GM19239 (cell line): ENCODE measurements at places on chromosomes 6 and 20.

- no peak for DNase-seq
Observed at GRCh38 chr6:36376742-36377141, 10.7 kb downstream of the ETV7 start.

DNA sequence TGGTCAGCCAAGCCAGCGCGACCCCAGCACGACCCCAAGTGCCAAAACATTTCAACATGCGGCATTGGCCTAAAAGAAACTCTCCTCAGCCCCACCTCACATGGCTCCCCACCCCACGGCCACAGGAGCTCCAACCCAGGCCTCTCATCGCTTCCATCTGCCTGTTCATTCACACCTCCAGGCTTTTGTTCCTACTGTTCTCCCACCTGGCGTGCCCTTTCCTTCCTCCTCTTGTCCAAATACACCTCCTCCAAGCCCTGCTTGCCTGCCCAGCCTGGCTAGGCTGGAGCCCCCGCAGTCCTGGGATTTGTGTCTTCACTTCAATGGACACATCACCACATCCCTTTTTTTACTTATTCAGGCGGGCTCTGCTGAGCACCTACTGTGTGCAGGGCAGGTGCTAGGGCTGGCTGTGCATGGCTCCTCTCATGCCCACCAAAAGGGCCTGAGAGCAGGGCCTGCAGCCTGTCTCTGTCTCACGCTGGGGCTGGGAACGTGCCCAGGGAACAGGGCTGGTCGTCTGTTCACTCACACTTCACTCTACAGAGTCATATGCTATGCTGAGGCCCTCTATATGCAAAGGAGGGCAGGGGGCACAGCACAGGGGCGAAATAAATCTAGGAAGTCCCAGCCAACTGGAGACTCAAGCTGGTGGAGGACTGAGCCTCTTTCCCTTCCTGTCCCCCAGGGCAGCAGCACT, 61.1 kb downstream of the GRM4 start:
- no peak for DNase-seq

- DNase-seq: no peak
Observed at GRCh38 chr6:56949925-56950495, 4.9 kb upstream of the BEND6 start.

DNA sequence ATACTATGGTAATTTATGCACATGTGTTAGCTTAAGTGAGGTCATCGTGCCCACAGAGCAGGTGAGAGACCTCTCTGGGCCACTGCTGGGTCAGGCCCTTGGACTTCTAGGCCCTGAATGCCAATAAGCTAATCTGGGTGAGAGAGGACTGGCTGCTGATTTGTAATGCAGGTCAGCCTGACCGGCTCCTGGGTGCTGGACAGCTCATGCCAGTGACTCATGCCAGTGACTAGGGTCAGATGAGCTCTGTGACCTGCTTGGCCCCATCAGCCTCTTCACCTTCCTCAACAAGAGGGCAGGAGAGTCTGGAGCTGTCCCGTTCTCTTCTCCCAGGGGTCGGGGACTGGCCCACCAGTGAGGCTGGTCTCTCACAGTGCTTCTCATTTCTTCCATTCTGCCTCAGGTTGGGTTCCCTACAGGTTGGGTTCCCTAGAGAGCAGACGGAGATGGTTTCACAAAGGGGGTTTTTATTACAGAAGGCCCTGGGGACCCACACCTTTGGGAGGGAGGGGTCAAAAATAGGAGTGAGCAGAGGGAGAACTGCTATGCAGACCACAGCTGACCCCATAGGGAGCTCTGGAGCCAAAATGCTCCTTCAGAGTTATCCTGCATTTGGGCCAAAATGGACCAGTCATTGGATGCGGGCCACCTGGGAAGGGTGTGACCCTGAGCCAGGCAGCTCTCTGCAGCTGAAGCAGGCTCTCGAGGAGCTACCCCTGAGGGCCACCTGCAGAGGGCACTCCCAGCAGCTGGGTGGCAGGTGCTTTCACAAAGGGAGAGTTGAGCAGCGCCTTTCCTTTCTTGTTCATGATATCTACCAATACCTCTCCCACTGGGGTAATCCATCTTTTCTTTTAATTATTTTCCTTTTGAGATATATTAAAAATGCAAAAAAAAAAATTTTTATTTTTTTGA, 2.2 kb upstream of the OXT start:
- DNase-seq: no peak

GRCh38 chr6:3022765-3023662, 23.3 kb downstream of the NQO2 start:
- no peak for DNase-seq

DNA sequence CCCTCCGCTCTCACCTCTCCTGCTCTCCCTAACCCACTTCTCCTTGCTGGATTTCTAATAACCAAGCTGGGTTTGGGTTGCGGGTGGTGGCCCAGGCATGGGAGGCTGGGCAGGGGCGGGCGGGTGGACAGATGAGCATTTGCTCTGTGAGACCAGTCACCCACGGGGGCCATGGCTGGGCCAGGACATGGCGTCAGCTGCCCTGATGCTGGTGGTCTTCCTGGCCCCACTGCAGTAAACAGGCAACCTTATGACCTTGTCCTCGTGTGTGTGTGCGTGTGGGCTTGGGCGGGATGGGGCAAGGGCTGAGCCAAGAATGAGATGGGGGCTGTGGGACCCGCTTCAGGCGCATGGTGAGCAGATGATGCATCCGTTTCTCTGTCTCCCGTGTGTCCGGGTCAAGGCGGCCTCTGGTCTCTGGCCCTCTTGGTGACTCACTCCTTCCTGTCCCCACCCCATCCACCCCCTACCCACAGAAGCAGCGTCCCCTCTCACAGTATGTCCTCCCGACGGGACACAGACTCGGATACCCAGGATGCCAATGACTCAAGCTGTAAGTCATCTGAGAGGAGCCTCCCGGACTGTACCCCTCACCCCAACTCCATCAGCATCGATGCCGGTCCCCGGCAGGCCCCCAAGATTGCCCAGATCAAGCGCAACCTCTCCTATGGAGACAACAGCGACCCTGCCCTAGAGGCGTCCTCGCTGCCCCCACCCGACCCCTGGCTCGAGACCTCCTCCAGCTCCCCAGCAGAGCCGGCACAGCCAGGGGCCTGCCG, 41.4 kb upstream of the MYL9 start:
- DNase-seq: no peak

DNA sequence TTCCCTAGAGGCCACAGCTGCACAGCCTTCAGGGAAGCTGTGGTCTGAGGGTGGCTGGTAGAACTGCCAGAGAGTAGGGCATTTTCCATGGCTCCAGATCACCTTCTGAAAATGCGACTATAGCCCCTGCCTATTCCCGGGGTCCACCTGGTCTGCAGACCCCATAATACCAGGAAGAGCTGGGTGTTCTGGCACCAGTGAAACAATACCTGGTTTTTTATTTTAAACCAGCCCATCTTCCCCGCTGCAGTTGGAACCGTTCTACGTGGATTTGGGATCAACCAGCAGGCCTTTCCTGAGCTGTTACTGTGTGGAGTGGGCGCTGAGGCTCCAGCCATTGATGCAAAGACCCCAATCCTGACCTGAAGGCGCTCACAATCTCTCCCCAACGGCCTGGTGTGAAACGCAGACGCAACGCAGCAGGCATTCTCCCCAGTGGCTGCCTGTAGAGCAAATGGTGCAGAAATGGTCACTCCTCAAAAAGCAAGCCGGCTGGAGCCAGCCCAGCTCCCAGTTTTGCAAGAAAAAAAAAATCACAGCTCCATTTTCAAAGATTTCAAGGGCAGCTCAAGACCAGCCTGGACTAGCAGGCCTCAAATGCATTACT, 11.3 kb downstream of the NPEPL1 start:
- no peak for DNase-seq

DNA sequence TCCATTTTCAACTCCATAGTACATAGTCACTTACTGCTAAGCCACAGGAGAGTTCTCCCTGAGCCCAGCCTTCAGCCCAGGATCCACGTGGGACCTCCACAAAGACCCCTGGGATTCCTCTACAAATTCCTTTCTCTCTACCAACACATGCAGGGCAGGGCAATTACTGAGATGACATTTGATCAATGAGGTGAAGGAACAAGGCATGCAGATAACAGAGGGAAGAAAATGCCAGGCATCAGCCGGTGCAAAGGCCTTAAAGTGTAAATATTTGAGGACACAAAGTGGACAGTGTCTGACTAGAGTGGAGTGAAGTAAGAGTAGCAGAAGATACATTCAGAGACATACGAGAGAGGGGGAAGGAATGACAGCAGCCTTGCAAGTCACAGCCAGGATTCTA, 70.2 kb downstream of the HS3ST5 start:
- no peak for DNase-seq

DNA sequence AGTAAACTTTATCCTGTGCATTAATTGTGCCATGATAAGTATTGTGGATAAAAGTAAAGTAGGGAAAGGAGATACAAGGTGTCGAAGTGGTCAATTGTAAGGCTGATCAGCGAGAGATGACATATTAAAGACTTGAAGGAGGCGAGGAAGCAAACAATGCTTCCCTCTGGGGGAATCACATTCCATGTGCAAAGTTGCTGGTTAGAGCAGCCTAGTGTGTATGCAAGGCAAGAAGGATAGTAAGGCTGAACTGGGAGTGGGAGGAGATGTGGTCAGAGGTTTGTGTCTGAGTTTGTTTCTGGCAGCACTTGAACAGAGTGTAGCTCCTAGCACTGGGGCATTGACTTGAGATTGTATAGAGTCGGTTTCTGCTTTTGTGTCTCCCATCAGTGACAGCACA, 122.9 kb downstream of the SLC35F1 start:
- DNase-seq: no peak

DNA sequence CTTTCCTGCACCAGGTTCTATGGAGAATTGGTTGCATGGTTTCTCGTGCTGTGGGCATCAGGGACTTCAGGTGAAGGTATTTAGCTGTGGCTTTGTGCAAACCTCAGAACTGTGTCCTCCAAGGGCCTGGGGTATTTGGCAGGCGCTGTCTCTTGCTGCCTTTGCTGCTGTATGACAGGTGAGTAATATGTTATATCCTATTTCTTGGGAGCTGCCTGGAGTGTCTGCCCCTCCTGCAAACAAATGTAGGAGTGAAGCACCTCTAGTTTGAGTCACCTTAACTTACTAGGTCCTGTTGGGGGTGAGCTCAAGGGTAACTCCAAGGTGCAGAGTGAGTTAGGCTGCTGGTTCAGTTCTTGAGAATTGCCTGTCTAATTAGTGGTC, 177.7 kb upstream of the RNF24 start:
- DNase-seq: no peak

- no peak for DNase-seq
Observed at GRCh38 chr6:22558288-22558882, 11.0 kb upstream of the HDGFL1 start.

DNA sequence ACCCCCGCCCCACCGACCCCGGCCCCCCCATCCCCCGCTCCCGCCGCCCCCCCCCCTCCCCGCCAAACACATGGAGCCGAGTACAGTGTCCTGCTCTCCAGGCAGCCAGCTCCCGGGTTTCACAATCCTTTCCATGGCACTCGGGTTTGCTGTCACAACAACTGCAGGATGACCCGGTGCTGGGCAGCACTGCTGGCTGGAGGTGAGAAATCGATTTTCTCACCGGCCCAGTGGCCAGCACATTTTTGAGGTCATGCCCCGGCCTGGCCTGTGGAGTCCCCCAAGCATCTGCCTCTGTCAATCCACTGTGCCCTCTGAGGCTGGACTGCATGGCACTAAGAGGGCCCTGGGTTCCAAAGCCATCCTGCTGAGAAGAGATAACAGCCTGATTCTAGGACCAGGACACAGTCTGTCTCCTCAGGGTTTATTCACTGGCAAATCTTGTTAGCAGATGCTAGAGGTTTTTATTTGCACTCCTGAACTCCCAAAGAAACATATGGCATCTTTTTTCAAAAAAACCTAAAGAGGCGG, 129.5 kb downstream of the NFATC2 start:
- DNase-seq: no peak

DNA sequence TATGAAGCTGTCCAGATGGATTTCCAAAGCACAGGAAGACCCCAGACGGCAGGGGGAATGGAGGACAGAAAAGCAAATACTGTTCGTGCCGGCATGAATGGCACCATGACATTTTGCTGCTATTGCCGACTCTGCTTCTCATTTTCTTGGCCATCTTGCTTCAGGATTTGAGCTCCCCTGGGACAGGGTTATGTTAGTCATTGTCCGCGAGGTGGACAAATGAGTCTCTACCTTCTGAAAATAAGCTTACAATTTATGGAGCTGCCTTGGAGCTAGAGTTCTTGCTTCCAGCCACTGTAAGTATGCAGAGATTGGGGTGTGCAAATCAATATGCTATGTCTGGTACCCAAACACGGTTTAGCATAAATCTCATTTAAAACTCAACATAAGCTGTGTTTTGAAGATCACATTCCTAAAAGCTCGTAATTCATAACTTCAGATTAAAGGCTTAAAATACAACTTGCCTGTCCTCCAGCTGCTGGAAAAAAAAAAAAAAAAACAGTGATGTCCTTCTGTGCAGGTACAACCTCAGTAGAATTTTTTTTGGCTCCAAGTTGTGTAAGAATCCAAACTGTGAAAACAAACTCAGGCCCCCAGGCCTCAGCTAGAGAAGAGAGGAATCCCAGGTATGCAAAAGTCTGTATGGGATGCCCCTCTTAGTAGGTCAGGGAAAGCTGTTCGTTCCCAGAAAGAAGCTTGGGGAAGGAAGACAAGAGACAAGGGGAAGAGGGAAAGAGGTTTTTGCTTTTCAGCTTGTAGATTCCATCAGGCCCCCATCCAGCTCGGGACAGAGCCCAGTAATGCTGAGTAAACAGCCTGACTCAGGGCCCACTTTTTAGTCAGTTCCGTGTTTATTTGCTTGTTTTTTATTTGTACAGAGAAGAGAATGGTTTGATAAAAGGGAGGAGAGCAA, 184.2 kb upstream of the FOXA2 start:
- no peak for DNase-seq

- no peak for DNase-seq
Observed at GRCh38 chr6:169142538-169142844, 111.2 kb downstream of the THBS2 start.

DNA sequence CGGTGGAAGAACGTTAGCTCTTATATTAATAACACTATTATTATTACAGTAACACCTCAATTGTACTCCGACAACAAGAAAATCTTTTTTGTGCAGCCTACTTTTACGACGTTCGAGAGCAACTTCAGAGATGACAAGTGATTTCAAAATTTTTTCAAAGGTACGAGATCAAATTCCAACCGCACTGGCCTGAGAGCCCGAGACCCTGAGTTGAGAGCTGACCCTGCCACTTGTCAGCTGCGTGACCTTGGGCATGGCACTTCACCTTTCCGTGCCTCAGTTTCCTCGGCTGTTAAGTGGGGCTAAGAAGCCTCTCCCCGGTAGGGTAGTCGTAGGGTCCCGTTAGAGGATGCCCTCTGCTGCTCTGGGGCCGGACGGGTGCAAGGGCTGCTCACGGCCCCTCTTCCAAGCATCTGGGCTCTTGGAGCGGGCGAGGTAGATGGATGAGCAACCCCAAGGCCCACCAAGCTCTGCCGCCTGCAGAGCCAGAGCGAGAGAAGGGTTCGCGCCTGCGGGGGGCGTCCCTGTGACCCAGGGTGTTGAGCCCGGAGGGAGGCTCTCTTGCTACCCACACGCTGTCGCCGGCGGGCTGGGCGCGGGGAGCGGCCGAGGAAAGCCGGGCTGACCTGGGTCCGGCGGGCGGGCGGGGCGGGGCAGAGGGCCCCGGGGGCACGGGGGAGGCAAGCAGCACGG, 510 bp downstream of the NDRG3 start:
- DNase-seq: no peak

DNA sequence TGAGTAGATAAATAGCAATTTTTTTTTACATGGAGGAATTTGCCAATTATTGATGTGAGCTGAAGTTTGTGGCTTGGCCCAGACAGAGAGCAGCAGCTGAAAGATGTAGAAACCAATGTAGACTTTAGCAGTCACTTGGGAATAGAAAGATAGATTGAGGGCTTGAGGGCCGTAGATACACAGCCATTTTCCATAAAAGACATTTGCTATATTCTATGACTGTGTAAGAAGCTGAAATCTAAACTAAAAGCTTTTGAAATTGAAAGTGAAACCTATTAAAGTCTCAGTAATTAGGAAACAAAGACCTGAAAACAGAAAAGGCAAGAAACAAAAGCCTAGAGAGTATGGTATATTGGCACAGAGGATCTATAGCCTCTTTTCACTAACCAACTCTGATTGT, 332.7 kb downstream of the CENPW start:
- DNase-seq: peak; percentile 2
